Hepatocyte (in vitro differentiated cells): ENCODE measurements at places on chromosomes 2 and 18. TPM values are rescaled to one million over a fixed set of nuclear protein-coding genes. Genes with fewer than 3 reads are reported as not detected.

Gene ABCG8
- polyA plus RNA-seq = 1.8 and 6.5 TPM in 2 replicates

Gene CHAC2
- polyA plus RNA-seq = 2.1 and 3.8 TPM in 2 replicates

Gene NYAP2
- 0.23 and 0.44 TPM in 2 replicates for polyA plus RNA-seq

- no peak for DNase-seq
- H3K4me3 ChIP-seq = no peak overlapping the region
- no peaks in the 10 kb centered on the region for H3K27me3 ChIP-seq
Measured at GRCh38 chr2:224577541-224577940, 7.6 kb downstream of the CUL3 start.

- H3K4me1 ChIP-seq = peaks cover 5% of the 10 kb centered on the region
- no peak for DNase-seq
- peaks cover 10% of the 10 kb centered on the region for H3K27me3 ChIP-seq
- H3K36me3 ChIP-seq = no peaks in the 10 kb centered on the region
- no peak overlapping the region for H3K4me3 ChIP-seq
Measured at GRCh38 chr2:197801033-197801432, 3.4 kb upstream of the PLCL1 start.

GRCh38 chr2:20549691-20550348 is 101.1 kb downstream of the HS1BP3 start:
- no peak overlapping the region for H3K27ac ChIP-seq
- H3K4me3 ChIP-seq = no peak overlapping the region
- DNase-seq = no peak
- H3K4me1 ChIP-seq = peaks cover 8% of the 10 kb centered on the region
- no peaks in the 10 kb centered on the region for H3K36me3 ChIP-seq
- no peaks in the 10 kb centered on the region for H3K27me3 ChIP-seq

DNA sequence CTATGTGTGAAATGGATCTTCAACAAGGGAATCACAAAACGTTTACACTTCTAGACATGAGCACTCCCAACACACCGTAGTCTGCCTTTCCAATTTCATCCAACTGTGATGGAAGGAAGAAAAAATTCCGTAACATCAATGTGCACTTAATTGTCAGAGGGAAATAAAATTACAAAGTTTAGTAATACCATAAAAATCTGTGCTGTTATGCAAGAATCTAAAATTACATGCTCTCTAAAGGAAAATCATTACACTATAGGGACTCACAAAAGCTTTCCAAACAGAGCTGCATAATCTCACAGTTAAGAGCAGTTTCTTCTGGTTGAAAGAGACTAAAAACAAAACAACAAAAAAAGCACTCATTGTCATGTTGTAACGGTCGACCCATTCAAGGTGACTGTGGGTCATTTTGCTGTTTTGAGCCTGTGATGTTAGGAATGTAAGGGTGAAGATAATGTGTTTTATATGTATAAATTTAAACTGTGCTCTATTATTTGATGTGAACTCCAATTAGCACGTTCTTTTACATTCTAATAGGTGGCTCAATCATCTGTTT is 698.0 kb downstream of the TDRD15 start:
- no peak overlapping the region for H3K4me3 ChIP-seq
- no peaks in the 10 kb centered on the region for H3K36me3 ChIP-seq
- H3K27me3 ChIP-seq = no peaks in the 10 kb centered on the region
- H3K27ac ChIP-seq = no peak overlapping the region
- DNase-seq = no peak

DNA sequence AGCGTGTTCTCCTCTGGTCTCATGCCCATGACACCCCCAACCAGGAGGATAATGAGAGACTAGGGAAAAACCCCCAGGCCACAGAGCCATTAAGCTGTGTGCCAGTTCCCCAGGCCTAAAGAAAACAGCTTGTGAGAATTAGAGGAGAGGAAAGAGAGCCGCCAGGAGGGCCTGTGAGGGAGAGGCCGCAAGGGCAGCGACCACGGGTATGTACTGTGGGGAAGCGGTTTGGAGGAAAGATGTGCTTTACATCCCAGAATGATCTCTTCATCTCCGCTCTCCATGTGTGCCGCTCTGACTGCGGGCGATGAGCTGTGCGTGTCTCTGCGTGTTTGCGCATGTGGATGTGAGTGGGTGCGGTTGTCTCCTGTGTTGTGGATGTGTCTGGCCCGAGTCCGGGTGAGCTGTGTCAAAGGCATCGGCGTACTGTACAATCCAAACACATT is 82.9 kb downstream of the DYSF start:
- H3K4me1 ChIP-seq = no peaks in the 10 kb centered on the region
- H3K4me3 ChIP-seq = no peak overlapping the region
- H3K36me3 ChIP-seq = no peaks in the 10 kb centered on the region
- DNase-seq = no peak

GRCh38 chr2:146496248-146496647 is 1348.6 kb upstream of the ACVR2A start:
- H3K36me3 ChIP-seq = no peaks in the 10 kb centered on the region
- H3K27me3 ChIP-seq = no peaks in the 10 kb centered on the region

- H3K27ac ChIP-seq = no peak overlapping the region
- no peaks in the 10 kb centered on the region for H3K36me3 ChIP-seq
- H3K4me3 ChIP-seq = no peak overlapping the region
- H3K4me1 ChIP-seq = no peaks in the 10 kb centered on the region
Measured at GRCh38 chr2:224195925-224196571, 157.0 kb upstream of the SERPINE2 start.

GRCh38 chr2:85324639-85325465 is 2.9 kb downstream of the TGOLN2 start:
- peak overlapping the region; percentile 98 for H3K27ac ChIP-seq
- H3K4me3 ChIP-seq = no peak overlapping the region
- peak; percentile 74 for DNase-seq
- peaks cover 15% of the 10 kb centered on the region for H3K4me1 ChIP-seq

DNA sequence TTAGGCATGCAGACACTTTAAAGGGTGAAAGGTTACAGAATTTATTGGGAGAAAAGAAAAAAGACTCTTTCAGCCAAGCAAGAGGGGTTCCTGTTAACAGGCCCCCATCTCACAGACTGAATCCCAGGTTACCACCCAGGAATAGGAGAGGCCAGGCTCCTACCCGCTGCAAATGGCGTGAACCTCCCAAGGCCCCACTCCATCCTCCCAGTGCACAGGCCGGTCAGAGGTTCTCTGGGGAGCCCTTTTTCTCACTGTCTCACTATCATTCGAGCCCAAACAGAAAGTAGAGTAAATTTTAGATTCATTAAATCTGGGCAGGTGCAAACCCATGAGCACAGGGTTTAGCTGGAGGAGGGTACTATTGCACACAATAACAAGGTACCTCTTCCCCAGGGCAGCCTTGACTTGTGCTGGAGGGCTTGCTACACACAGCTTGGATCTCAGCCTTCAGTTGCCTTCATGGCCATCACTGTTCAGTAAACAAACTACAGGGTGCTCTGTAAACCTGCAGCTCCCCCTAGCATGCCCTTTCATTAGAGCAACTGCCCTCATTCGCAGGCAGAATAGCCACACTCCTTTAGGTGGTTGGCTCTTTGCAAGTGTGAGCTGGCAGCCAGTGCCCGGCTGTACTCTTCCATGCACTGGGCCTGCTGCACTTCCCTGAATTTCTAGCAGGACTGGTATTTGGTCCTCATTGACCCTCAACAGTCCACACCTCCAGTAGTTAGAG is 7.3 kb upstream of the PLEK start:
- no peaks in the 10 kb centered on the region for H3K36me3 ChIP-seq
- no peak overlapping the region for H3K4me3 ChIP-seq
- H3K27me3 ChIP-seq = no peaks in the 10 kb centered on the region

GRCh38 chr2:40304340-40304739 is 147.6 kb downstream of the SLC8A1 start:
- no peak overlapping the region for H3K4me3 ChIP-seq
- DNase-seq = no peak
- H3K36me3 ChIP-seq = no peaks in the 10 kb centered on the region
- H3K4me1 ChIP-seq = no peaks in the 10 kb centered on the region
- H3K27ac ChIP-seq = no peak overlapping the region

DNA sequence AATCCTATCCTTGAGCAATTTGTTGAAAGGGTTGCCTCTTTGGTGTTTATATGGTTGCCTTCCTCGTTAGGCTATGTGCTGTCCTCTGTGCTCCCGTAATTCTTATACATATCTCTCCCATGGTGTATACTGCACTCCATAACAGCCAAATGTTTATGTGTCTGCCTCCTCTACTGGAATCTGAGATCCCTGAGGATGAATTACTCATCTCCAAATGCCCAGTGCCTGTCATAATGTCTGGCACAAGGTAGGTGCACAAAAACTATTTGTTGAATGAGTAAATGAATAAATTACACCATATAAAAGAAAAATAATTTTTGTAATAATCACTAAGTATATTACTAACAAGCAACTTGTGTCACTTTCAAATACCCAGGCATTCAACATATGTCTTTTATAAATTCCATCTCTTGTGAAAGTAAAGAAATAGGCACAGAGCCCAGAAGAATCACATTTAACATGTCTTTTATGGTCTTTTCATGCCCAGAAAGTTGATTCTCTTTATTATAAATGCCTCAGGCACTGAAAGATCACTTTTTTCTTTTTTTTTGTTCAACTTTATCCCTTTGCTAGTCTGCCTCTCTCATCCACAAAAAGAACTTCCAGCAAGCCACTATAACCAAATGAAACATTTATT is 164.9 kb downstream of the CCDC148 start:
- no peaks in the 10 kb centered on the region for H3K4me1 ChIP-seq
- no peak for DNase-seq
- H3K4me3 ChIP-seq = no peak overlapping the region
- no peaks in the 10 kb centered on the region for H3K36me3 ChIP-seq
- H3K27ac ChIP-seq = no peak overlapping the region
- no peaks in the 10 kb centered on the region for H3K27me3 ChIP-seq

GRCh38 chr2:86072271-86072858 is 33.3 kb downstream of the POLR1A start:
- no peaks in the 10 kb centered on the region for H3K4me1 ChIP-seq
- no peaks in the 10 kb centered on the region for H3K36me3 ChIP-seq
- no peak for DNase-seq
